ENCODE measurements at places on chromosomes 2 and 18.

GRCh38 chr18:45456090-45457021 is 158.9 kb upstream of the SLC14A2 start:
- no peak for DNase-seq

DNA sequence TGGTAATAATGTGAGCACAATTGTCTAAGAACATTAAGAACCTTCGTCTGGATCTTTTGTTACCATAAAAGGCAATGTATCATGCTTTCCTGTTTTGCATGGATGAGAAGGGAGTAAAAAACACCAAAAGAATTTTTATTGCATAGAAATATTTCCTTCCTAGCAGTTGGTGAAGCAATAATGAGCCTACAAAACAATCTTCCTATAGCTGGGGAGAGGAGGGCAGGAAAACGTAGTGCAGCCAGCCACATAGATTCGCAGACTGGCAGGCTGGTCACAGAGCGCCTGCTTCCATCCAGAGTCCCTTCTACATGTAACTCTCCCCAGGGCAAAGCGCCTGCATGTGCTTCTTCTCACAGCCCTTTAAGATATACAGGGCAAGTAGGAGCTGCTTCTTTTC is 190.4 kb downstream of the BABAM2 start:
- no peak for DNase-seq

DNA sequence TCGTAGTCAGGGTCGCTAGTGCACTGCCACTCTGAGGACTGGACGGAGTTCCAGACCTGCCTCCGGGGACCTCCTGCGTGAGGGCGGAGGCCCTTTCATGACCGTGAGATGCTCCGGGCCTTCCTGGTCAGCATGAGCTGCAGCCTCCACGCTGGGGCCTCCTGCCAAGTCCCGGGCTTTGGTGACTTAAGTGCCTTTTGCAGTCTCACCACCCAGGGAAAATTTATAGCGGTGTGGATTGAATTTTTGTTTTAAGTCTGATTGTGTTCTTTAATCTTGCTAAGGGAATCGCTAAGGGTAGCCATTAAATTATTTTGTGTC is 33.6 kb downstream of the CHRNA1 start:
- DNase-seq = no peak

GRCh38 chr2:144455987-144456386 is 63.9 kb downstream of the ZEB2 start:
- no peak for DNase-seq

- no peak for DNase-seq
Observed at GRCh38 chr2:224211181-224211480, 172.0 kb upstream of the SERPINE2 start.

- no peak for DNase-seq
Observed at GRCh38 chr2:138105358-138105757, 141.1 kb downstream of the HNMT start.

- DNase-seq = no peak
Observed at GRCh38 chr2:150513647-150514046, 26.2 kb upstream of the RND3 start.

- DNase-seq = peak; percentile 52
Observed at GRCh38 chr18:75208155-75208835, 644 bp downstream of the PTGR3 start.

DNA sequence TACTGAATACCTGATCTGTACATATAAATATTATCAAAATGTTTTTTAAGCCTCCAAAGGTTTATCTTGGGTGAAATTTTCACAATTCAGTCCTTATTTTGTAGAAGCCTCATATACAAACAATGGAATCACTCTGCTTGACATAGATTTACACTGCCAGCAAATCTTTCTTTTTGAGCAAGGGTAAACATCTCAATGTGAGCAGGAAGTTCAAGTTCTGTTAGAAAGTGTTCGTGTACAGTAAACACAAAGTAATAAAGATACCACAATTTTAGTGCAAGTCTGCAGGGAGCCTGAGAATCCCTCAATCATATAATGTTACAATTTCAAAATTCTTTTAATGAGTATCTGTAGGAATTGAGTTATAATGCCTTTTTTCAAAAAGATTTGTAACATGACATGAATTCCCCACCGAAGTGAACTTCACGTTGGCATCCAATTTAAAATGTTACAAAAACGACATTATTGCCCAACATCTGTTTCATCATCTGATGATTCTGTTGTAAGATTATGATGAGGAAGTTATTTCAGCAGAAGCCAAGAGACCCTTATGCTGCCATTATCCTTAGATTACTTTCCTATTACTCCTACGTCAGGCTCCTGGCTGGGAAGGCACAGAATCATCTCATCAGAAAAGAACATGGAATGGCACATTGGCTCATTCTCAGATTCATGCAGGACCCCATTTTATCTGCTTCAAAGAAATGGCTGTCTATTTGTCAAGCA is 283.9 kb upstream of the ACVR2A start:
- DNase-seq = no peak

DNA sequence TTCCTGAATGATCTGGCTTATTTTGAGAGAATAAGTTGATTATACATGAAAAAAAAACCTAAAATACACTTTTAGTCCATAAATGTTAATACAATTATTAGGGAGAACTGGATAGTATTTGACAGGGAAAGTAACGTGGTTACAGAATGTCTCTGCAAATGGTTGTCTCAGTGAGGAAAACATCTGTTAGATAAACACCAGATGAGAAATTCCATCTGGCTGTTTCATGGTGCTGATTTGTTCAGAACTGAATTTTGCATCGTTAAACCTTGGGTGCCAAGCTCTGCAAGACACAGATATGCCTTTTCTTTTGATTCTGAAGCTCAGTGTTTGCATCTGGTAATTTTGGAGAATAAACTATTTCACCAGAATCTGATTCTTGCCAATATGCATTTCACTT is 90.4 kb downstream of the SCN3A start:
- DNase-seq = no peak

GRCh38 chr2:24274809-24275208 is 85.5 kb downstream of the ITSN2 start:
- DNase-seq = no peak

DNA sequence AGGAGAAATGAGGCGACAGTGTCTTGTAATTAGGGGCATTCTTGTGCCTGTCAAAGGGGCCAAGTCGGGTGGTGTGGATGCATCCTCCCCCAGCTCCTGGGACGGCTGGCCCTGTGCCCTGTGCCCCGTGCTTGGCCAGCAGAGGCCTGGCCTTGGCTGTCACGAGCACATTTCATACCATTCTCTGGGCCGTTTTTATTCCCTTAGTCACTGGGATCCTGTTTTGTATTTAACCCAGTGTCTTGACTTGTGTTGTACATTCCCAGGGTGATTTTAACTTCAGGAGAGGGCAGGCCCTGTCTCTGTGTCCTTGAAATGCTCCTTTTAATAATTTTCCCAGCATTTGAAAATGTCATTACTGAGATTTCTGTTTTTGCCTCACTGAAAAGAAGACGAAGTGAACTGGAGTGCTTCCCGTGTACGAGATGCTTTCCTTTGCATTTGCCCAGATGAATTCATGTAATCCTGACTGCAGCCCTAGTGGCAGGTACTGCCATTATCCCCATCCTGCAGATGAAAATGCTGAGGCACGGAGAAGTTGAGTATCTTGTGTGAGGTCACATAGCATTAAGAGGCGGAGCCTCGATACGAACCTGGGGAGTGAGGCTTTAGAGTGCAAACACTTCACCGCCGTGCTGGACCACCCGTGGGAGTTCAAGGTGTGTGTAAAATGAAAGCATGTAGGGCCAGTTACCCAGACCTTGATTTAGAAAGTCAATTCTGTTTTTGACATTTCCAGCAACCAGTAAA is 57.0 kb downstream of the SH3RF3 start:
- DNase-seq = no peak

- DNase-seq = no peak
Observed at GRCh38 chr2:206004004-206004693, 81.8 kb downstream of the INO80D start.

GRCh38 chr18:46734981-46735380 is 21.9 kb downstream of the ST8SIA5 start:
- no peak for DNase-seq

- no peak for DNase-seq
Observed at GRCh38 chr18:14179306-14179705, 47.1 kb upstream of the ZNF519 start.

DNA sequence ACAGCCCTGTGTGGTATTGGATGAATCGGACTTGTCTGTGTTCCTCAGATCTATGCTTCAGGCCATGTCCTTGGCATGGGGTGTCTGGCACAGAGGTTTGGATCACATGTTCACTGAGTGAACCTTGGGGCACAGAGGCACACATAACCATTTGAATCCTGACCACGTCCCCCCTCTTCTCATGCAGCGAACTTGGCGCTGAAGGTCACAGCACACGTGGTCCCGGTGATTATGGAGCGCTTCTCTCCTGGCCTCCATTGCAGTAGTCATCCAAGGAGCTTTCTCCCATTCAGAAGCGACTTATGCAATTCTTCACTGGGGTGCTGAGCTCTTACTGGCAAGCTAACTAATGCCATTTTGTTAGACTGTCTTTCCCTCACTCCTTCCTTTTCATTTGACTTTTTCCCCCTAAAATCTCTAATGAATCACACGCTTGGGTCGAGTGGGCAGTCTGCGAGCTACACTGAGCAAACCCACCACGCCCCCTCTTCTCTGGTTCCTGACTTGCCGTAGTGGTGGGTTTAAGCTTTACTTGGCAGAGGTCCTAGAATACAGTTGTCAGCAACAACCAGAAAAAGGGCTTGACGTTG is 59.4 kb downstream of the KCNG2 start:
- no peak for DNase-seq

DNA sequence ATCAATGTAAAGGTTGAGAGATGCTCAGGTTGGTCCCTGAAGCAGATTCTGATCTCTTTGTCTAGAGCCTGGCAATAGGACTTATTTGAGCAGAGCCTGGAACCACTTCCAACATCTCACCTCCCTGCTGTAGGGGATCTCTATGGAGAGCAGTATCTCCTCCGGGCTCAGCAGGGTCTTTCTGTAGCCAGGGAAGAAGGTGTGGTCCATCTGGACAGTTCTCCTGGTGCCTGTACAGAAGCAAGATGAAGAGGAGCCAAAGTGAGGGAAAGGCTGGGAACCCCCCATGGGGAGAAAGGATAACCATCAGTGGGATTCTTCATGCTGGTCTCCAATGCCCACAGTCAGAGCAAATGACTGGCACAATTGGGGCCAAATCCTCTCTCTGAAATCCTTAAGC is 34.8 kb downstream of the XDH start:
- DNase-seq = no peak

- no peak for DNase-seq
Observed at GRCh38 chr2:25790074-25790790, 88.1 kb downstream of the ASXL2 start.

DNA sequence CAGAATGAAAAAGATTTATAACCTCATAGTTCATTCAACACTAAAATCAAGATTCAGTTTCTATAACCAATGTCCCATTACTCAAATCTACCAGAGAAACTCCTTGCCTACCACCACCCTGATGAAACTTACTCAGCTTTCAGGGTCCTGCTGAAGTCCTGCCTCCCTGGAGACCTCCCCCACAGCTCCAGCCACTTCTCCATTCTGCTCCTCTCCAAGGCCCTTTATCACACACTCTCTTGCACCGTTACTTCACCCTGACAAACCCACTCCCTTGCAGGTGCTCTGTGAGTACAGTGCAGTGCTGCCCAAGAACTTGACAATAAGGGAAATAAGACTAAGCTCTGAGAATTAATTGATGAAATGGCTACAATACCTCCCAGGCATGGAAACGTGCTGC is 83.5 kb upstream of the CDCA7 start:
- DNase-seq = no peak

DNA sequence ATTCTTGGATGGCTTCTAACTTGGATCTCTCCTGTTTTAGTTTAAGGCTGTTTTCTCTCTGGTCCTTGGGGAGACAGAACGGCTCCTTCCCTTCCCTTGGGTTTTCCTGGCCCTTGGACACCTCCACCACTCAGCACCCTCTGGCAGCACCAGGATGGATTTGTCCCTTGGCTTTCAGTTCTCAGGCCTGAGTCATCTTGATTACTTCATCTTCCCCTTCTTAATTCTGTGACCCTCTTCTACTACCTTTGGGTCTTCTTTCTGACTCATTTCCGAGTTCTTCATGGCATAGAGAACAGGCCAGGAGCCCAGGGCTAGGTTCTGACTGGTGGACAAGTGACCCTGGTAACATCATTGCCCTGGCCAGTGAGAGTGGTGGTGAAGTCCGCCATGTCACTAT is 14.9 kb downstream of the IGFBP2 start:
- no peak for DNase-seq

DNA sequence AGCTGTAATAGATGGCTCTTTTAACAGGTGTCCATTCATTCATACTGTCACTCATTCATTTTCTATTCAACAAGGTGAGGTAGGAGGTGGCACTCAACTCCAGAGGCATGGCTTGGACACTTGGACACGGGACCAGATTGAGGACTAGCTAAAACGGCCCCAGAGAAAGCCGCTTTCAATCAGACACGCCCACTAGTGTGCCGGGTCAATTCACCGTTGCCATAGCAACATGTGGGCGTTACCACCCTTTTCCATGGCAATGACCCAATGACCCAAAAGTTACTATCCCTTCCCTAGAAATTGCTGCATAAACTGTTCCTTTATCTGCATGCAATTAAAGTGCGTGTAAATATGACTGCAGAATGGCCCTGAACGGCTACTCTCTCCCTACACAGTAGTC is 49.2 kb upstream of the LGALSL start:
- no peak for DNase-seq

- no peak for DNase-seq
Observed at GRCh38 chr2:13110825-13111224, 394.1 kb downstream of the TRIB2 start.

DNA sequence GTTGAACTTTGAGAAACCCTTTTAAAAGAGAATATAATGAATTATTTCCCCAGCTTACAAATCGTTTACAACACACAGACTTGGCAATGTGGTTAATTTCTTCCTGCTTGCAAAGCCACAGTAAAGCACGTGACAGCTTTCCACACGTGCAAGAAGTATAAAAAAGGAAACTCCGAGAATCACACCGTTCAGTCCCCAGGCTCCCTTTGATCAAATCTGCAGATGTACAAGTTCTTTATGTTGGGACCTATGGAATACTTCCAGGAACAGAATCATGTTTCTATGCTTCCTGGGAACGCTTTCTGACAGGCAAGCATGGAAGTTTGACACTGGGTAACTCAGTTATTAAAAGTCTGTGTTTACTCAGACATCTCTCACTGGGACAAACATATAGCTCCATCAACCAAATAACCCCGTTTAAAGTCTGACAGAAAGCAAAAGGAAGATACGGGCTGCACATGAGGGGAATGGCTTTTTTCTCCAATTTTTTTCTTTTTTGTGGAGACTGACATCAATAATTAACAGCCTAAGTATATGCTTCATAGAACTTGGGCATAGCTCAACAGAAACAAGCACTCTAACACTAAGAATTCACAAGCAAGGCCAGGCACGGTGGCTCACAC is 134.8 kb downstream of the EIPR1 start:
- no peak for DNase-seq

GRCh38 chr2:199118673-199119112 is 339.0 kb downstream of the SATB2 start:
- no peak for DNase-seq

GRCh38 chr2:217614096-217614495 is 388.7 kb downstream of the TNS1 start:
- no peak for DNase-seq
